ENCODE measurements at places on chromosomes 5 and 9.

GRCh38 chr5:21237461-21237860 is 1249.5 kb upstream of the CDH18 start:
- no peak for DNase-seq

DNA sequence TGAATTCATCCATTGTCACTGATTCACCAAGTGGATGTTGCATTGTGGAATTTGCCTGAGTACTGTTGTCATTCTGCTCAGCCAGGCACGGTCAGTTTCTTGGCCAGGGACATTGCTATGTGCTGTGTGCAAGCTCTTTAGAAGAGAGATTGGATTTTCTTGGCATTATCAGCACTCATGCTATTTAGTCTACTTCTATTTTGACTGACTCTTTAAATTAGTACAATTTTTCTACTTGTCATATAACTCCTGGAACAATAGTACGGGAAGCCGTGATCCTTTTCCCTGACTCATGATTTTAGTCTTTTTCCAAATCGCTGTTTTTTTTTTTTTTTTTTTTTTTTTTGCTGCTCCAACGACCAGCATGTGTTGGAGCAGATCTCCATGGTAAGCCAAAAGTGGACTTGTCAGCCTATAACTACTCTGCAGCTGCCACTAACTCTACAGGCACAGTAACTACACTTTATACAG is 129.7 kb downstream of the CDC42SE2 start:
- no peak for DNase-seq

- no peak for DNase-seq
These were observed 54.2 kb downstream of the LNPEP start for GRCh38 chr5:96990102-96990501.

DNA sequence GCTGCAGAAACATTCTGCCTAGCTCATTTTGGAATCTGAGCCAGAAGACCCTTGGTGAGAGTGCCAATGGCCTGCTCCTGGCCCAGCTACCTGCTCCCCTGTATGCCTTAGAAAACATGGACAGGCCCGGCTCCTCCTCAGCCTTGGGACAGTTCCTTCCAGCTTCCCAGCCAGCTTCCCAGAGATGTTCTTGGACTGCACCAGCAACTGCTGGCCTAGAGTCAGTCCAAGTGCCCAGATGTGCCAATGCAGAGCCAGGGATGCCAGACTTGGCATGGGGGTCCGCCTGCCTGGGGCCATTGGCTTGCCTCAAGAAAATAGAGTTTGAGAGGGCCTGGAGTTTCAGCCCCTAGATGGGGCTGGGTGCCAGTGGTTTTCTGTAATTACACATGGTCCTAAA is 142.2 kb upstream of the TRIM32 start:
- no peak for DNase-seq

DNA sequence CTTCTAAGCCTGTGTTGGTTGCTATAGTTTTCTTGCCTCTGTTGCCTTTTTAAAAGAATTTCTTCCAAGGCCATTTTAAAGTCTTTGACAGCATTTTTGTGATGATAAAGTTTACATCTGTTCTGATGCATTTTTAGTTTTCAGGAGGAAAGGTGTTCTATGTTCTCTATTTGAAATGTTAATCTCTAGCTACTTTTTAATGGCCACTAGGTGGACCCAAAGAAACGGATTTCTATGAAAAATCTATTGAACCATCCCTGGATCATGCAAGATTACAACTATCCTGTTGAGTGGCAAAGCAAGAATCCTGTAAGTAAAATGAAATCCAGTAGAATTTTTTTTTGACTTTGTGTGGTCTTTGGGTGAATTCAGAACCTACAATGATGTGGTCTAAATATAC is 60.2 kb downstream of the MELK start:
- no peak for DNase-seq

- no peak for DNase-seq
These were observed 17.1 kb downstream of the SMARCA2 start for GRCh38 chr9:2032234-2032633.

- no peak for DNase-seq
These were observed 112.5 kb upstream of the EMB start for GRCh38 chr5:50553560-50553984.

DNA sequence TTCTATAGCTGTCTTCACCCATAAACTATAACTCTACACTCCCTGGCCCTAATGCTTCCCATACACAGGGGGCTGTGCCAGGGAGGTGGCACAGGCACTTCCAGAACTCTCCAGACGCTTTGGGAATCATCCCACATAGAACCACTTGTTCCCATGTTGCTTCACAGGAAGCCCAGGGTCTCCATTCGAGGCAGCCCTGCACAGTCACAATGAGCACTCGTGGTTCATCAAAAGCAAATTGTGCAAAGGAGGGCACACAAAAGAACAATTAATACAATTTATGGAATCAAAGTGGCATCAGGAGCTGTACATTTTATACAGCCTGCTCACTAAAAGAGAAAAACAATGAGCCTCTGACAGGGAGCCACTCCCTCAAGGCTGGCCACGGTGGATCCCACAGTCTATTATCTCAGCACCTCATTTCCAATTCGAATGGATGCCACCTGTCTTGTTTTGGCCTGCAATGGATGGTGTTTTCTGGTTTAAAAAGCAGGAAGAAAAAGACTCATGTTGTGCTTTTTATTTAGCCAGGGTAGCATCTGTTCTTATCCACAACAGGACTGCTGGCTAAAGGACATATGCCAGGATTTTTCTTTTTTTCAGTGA is 354.8 kb downstream of the ENC1 start:
- no peak for DNase-seq

GRCh38 chr9:91995000-91995655 is 45.1 kb upstream of the ROR2 start:
- DNase-seq: no peak

DNA sequence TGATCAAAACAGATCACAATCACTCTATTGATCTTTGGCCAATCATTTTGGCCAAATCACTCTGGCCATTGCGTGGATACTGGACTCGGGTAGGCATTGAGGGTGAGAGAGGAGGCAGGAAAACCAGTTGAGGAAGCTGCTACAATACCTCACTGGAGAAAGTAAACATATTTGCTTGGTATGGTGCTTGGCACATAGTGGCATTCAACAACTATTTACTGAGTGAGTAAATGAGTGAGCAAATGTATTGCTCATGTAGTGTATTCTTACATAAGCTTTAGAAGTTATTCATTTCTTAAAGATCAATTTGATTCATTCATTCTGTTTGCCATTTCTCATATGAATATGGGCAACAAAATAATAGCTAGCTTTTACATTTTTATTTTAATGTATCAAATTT is 4.0 kb upstream of the DEPDC1B start:
- no peak for DNase-seq

GRCh38 chr9:38278457-38278856 is 114.0 kb upstream of the ALDH1B1 start:
- no peak for DNase-seq

GRCh38 chr5:39253196-39253595 is 33.8 kb upstream of the FYB1 start:
- DNase-seq: no peak

Measured in CD4-positive, alpha-beta memory T cell (primary cell).